ENCODE measurements at places on chromosomes 7 and 10.

GRCh38 chr7:118657391-118658005 is 433.0 kb downstream of the ANKRD7 start:
- DNase-seq, result no peak

- no peak for DNase-seq
These were observed 67.3 kb downstream of the AFAP1L2 start for GRCh38 chr10:114336823-114337509.

- DNase-seq, result no peak
These were observed 2.3 kb upstream of the ZSCAN25 start for GRCh38 chr7:99614495-99614894.

- no peak for DNase-seq
These were observed 34.7 kb upstream of the CFAP46 start for GRCh38 chr10:132977076-132977475.

GRCh38 chr7:71210220-71210619 is 78.3 kb downstream of the GALNT17 start:
- no peak for DNase-seq

DNA sequence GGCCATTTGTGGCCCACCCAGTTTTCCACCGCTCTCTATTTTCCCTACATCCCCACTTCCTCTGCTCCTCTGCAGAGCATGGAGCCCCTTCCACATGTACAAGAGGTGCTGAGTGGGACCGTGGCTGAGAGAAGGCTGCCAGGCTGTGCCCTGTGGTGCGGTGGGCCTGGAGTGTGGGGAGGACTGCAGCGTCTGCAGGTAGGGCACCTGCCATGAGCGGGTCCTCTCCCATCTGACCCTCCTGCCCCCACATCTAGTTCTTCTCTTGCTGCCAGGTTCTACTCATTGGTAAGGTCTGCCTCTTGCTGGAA is 145.6 kb upstream of the FAM20C start:
- DNase-seq, result no peak

GRCh38 chr10:63644418-63645142 is 123.4 kb downstream of the REEP3 start:
- no peak for DNase-seq

DNA sequence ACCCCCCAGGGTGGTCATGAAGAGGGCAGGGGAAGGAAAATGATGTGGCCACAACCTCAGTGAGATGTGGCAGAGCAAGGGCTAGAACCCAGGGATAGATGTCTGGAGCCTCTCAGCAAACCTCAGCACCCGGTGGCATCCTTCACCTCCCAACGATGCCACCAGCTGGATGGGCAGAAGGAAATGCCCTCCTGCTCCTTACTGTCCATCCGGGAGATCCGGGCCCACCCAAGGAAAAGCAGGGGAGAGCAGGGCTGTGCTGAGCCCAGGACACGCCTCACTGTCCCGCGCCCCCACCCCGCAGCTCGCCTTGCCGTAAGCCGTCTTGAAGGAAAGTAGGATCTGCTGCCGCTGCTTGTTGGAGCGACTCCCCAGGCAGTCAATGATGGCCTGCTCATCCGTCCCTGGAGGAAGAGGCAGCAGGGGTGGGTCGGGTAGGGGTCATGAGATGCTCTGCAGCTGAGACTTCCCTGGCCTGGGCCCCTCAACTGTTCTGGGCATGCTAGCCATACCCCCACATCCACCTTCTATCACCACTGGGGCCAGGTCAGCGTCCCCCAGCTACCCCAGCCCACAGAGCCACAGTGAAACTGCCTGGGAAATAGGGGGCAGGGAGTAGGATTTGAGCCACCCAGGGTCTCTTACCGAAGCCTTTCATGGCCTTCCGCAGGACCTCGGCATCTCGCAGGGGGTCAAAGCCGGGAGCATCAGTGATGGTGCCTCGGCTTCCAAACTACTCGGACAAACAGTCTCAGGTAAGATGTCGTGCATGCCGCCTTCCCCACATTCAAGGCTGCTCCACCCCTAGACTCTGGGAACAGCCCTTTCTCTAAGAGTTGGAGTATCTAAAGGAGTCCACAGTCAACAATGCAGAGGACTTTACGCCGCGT is 34.3 kb downstream of the PLAC9 start:
- DNase-seq, result no peak

DNA sequence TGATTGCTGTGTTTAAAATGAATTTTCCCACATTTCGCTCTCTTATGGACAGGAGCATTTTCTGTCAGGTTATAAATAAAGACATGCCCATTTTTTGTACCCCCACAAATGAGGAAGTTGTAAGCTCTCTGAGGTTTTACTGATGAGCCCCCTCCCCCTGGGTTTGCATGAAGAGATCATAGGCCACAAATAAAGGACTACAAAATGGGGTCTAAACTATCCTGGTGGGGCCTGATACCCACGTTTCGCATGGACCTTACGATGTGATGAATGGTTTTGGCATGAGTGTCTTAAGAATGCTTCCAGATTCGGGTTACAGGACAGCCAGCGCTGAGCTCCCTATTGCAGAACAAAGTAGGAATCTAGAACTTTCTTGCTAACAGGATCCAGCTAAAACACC is 5.8 kb downstream of the IKZF1 start:
- no peak for DNase-seq

DNA sequence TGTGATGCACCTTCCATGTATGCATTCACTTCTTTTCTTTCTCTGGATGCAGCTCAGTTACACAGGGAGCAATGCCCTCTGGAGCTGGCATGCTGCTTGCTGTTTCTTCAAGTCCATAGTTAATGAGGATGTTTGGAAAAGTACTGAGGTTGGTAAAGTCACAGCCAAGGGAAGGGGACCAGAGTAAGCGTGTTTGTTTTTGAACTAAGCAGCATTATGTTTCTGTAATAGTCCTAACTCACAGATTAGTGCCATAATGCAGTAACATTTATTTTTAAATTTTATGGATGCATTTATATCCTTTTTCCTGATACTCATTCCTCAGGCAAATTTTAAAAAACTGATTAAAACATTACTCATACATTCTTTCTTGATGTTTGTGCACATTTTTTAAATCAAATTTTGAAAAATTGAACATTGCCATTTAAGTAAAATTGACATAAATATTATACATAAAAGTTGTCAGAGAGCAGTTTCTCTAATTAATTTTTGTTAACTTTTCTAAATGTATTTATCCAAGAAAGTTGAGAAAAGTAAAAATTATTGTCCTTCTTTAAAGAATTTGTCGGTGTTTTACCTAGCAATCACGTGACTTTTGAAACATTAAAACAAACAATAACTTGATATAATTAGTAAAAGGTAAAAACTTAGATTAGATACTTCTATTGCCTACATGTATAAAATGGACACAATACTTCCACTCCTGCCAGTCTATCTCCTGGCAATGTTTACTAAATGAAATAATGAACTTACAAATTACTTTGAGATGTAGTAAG is 659.6 kb upstream of the ANKRD30A start:
- DNase-seq, result no peak

DNA sequence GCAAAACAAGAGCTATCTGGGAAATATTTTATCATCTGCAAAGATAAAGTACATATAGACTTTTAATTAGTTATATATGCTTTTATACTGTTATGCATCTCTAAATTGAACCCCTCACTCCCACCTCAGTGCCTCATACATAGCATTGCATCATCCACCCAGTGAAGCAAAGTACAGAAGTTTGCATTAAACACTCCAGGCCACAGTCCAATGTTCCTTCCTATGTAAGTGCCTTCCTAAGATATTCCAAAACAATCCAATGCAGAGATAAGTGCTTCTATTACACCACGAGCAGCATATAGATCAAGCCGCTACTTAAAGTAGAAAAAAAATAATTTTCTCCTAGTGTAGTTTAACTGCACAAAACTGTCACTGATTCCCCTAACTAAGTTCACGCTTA is 3.4 kb downstream of the CPXM2 start:
- no peak for DNase-seq

DNA sequence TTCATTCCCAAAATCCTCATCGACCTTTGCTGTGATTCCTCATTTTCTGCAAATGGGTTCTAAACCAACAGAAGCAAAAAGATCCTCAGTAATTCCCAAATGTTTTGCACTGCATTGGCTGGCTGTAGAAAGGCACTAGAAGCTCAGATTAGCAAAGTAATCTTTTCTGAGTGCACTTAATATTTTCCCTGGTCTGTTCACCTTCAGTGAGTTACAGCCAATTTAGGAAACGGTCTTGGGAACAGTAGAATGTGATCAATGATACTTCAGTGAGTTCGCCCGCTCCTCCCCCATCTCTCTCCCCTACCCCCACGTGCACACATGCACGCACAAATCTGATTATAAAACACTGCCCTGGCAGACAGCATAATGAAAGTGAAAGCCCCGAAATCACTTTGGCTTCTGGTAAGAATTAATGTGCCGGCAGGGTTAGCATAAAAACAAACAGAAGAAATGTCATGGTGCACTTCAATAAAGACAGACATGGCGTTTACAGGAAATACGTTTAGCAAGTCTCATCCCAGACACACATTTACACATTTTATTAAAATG is 201.3 kb upstream of the CDCA7L start:
- peak; percentile 53 for DNase-seq

GRCh38 chr7:26978146-26978545 is 113.8 kb upstream of the SKAP2 start:
- no peak for DNase-seq

GRCh38 chr7:85130702-85131101 is 56.2 kb downstream of the SEMA3D start:
- no peak for DNase-seq

DNA sequence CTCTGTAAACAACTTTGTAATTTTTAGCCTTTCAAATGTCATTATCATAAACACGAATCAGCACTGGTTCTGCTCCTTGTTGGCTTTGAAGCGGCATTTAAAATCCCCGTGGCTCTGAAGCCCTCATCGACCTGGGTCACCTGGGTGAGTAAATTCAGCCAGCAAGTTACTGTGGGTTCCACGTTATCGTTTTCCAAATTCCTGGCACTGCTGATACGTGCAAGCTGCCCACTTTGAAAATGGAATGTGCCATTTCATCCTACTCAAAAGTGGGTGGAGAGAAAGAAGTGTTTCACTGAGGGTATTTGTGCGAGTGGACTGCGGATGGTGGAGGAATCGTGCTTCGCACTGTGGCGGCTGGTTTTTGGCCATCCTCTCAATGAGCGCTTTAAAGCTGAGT is 281.7 kb downstream of the KLF6 start:
- no peak for DNase-seq

DNA sequence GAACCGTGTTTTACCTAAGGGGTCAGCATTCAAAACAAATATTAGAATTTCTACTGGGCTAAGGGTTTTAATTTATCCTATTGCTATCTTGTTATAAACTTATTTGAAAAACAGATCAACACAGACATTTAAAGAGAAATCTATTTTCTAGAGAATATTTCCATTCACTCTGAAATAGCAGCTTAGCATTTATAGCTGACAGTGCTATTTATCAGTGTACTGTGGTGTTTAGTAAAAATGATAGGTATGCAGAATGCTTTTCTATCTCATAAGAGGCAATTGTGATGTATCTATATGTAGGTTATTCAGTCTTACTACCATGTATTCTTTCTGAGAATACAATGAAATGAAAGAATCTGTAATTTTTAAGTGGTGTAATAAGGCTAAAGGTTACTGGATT is 1077.4 kb downstream of the REEP3 start:
- DNase-seq, result no peak

- DNase-seq, result no peak
These were observed 109.5 kb upstream of the SDK1 start for GRCh38 chr7:3191548-3191947.

All from DMS79 (cell line).